ENCODE measurements at places on chromosomes 13 and 19.

GRCh38 chr19:33778089-33778791 lies 18.4 kb upstream of the KCTD15 start:
- peak; percentile 99 for DNase-seq

GRCh38 chr13:51638216-51638871 lies 54.1 kb downstream of the WDFY2 start:
- DNase-seq = no peak

- DNase-seq = no peak
Observed at GRCh38 chr19:19820774-19821320, 703 bp downstream of the ZNF506 start.

DNA sequence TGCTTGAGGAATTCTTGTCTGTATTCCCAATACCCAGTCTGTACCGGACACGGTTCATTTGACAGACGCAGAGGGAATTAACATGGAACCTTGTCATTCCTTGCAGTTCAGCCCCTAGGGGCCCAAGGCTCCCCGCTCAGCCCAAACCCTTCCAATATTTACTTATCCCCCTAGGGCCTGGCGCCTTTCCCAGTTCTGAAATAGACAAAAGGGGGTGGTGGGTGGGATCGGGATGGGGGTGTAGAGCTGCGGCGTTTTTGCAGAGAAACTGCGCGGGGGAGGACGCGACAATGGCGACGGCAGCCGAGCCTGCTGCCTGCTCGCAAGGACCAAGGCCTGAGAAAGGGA lies 583 bp downstream of the AKAP8L start:
- no peak for DNase-seq

DNA sequence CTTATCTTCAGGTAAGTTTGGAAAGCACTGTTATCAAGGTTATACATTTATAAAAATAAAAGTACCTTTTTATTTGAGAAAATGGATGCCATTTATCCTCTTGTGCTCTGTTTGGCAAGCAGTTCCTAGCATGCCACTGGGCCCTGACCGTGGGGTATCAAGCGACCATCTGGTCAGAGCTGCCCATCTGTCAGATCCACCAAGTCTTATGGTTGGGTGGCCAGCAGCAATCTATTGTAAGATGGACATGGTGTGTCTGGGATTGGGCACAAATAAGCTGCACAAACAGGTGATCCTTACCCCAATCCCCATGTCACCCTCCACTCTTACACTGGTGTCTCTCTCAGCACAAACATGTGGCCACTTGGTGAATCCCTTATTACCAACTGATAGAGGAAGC lies 178.5 kb downstream of the DLEU7 start:
- DNase-seq = no peak

DNA sequence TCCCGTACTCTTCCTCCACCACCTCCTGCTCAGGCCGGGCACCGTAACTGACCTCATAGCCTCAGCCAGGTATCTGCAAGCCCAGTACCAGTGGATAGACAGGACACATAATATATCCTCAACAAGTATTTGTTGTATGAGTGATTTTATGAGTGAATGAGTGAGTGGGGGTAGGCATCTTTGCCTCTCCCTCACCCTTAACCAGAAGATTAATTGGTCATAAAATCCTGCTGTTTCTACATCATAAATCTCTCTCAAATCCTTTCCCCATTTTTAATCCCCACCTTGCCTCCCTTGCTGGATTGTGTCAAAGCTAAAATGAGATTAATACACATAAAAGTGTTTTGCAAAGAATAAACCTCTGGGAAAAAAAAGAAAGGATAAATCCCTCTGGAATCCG lies 44.4 kb upstream of the HMGB1 start:
- no peak for DNase-seq

DNA sequence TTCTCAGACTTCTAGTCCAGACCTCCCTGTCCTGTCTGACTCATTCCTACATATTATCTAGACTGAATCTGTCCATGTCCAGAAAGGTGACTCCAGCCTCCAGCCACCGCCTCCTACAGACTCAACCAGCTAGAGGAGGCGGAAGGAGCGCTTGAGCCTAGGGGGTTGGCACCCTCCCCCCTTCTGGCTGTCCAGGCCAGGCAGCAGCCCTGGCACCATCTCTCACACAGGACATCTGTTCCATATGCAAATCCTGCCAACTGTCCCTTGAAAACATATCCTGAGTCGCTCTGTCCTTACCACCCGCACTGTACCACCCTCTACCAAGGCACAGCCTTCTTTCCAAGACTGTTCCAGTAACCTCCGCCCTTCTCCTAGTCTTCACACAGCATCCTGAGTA lies 150.7 kb upstream of the WASF3 start:
- DNase-seq = no peak

GRCh38 chr13:27639186-27639585 lies 17.5 kb downstream of the POLR1D start:
- no peak for DNase-seq

GRCh38 chr13:34161931-34162543 lies 344.1 kb downstream of the RFC3 start:
- peak; percentile 13 for DNase-seq

GRCh38 chr13:37143911-37144310 lies 38.4 kb upstream of the CSNK1A1L start:
- no peak for DNase-seq

GRCh38 chr19:6229951-6230712 lies 49.6 kb downstream of the MLLT1 start:
- DNase-seq = no peak

DNA sequence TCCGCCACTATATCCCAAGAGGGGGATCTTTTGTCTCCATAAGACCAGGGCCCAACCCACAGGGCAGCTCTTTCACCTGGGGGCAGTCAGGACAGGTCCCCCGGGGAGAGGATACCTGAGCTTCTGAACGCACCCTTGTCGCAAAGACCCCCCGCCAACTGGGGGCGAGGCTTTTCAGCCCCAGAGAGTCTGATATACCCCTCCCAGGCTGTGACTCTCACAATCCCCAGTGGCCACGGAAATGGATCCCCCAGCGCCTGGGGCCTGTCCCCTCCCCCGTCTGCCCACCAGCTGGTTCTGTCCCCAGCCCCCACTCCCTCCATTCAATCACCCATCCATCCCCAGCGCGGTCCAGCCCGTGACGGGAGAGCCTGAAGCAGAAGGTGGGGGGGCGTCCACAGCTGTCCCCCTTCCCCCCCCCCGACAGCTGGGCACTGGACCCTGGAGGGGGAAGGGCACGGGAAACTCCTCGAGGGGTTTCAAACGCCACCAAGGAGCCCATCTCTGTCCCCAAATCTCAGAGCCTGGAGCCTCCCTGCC lies 823 bp downstream of the DOCK6 start:
- DNase-seq = no peak

DNA sequence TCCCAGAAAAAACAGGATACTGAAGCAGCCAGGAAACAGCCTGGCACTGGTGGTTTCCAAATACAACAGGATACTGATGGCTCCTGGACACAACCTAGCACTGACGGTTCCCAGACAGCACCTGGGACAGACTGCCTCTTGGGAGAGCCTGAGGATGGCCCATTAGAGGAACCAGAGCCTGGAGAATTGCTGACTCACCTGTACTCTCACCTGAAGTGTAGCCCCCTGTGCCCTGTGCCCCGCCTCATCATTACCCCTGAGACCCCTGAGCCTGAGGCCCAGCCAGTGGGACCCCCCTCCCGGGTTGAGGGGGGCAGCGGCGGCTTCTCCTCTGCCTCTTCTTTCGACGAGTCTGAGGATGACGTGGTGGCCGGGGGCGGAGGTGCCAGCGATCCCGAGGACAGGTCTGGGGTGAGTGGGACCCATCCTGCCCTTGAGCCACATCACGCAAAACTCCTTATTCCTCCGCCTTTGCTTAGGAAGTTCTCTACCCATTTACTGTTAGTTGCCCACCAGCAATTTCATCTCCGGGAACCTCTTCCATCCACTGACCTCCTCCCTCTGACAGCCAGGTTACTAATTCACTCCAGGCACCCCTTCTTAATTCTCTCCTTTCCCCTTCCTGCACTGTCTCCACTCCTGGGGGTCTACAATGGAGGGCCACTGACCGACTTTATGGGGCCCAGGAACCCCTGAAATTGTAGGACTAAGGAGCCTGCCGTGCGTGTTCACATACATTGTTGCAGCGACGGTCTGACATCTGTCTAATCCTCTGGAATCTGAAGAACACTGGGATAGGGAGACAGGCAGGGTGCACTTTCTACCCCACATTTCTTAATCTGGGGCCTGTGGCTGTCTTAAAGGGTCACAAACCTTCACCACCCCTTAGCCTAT lies 1.2 kb downstream of the ITPKC start:
- DNase-seq = no peak

GRCh38 chr19:37987356-37988332 lies 80.6 kb downstream of the SIPA1L3 start:
- no peak for DNase-seq

DNA sequence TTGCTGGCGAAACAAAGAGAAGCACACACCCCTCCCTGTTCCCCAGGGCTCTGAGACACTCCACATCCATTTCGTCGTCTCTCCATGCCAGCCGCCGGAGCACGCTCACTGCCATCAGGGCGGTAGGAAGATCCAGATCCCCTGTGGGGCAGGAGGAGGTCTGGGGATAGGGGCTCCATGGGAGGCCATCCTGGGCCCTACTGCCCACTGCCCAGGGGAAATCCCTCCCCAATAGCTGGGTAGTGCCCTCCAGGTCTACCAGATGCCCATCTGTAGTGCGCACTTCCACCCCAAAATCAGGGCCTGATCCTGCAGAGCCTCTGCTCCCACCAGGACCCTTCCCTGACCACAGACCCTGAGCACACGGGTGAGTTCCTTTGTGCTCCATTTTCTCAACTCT lies 80.3 kb downstream of the EFNB2 start:
- DNase-seq = no peak

GRCh38 chr19:18291019-18291524 lies 9.7 kb upstream of the JUND start:
- DNase-seq = no peak

DNA sequence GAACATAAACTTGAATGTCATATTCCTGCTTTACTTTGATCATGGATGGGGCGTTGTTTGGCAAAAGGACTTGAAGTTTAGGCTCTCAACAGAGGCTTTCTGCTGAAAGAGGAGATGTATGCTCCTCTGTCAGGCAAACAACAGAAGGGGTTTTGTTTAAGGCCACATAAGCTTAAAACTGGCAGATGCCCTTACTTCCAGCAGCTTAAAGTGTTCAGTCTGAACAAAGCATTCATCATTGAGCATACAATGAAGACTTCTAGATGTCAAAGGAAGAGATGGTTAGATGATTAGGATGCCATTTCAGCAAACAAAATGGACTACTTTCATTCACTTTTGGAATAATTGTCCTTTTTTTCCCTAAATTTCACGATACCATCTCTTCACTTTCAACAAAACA lies 484.5 kb downstream of the SLITRK6 start:
- DNase-seq = peak; percentile 49

- DNase-seq = no peak
Observed at GRCh38 chr13:91368101-91368500, 20.6 kb downstream of the MIR17HG start.

GRCh38 chr13:109989686-109990085 lies 203.3 kb upstream of the IRS2 start:
- no peak for DNase-seq

DNA sequence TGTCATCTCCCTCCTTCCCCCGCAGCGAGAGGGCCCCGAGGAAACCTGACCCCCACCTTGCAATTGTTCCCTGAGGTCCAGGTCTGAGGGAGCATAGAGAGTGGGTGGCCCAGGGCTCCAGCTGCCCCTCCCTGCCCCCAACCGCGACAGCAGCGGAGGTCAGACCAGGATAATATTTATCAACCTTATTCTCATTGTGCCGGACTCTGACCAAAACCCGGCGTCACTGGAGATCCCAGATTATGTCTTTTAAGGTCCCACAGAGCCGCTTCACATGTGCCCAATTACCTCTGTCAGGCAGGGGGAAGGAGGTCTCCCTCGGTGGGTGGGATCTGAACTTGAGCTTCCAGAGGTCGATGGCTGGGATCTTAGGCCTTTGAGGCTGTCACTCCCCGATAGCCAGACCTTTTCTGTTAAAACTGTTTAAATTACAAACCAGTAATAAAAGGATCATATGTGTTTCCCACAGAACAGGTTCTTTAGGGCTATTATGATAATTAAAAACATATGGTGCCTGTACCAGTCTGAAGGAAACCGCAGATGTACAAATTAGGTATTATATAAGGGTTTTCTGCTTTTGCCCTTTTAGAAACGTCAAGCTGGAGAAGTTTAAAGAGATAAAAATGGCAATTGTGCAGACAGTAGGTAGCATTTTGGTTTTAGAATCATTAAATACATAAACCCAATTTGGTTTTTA lies 195.5 kb downstream of the ZNF536 start:
- no peak for DNase-seq

DNA sequence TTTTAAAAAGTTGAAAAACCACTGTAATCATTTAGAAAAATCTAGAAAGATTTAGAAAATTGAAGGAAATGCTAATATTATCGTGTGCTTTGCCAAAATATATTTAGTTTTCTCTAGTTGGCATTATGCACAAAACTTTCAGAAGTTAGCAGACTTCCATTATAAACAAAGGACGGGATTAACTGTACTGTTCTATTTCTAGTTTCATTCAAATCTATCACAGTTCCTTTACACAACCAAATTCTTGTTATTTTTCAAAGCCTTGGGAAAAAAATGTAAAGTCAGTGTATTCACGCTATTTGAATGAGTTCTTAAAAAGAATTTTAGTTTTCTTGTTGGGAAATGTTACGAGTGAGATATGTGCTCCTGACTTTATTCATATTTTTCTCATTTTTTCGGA lies 277.8 kb downstream of the LMO7 start:
- DNase-seq = no peak

GRCh38 chr19:6693681-6694080 lies 23.7 kb upstream of the TNFSF14 start:
- DNase-seq = no peak

GRCh38 chr13:25420161-25420560 lies 48.4 kb downstream of the ATP8A2 start:
- DNase-seq = no peak

GRCh38 chr19:34375598-34375997 lies 10.6 kb downstream of the GPI start:
- DNase-seq = no peak

- DNase-seq = no peak
Observed at GRCh38 chr13:75073786-75074185, 408.2 kb downstream of the TBC1D4 start.

GRCh38 chr19:29983568-29983967 lies 41.5 kb downstream of the URI1 start:
- DNase-seq = no peak

DNA sequence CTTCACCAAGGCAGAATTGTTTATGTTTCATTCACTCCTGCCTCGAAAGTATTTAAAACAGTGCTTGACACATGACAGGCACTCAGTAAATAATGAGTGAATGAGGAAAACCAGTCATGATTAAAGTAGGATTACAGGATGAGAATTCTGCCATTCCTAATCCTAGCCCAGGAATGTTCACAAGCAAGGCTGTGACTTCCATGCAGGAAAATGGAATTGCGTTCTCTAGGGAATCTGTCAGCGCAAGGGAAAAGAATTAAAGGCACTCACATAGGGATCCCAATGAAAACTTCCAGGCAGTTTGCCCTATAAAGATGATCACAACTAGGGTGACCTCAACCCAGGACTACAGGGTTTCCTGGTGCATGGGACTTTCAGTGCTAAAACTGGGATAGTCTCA lies 143.4 kb downstream of the CYSLTR2 start:
- DNase-seq = no peak

All from NCI-H2227 treated with DMSO at 0.1 percent for 48 hours (cell line).